Hepatocyte (in vitro differentiated cells): ENCODE measurements at places on chromosomes 6 and 20.

DNA sequence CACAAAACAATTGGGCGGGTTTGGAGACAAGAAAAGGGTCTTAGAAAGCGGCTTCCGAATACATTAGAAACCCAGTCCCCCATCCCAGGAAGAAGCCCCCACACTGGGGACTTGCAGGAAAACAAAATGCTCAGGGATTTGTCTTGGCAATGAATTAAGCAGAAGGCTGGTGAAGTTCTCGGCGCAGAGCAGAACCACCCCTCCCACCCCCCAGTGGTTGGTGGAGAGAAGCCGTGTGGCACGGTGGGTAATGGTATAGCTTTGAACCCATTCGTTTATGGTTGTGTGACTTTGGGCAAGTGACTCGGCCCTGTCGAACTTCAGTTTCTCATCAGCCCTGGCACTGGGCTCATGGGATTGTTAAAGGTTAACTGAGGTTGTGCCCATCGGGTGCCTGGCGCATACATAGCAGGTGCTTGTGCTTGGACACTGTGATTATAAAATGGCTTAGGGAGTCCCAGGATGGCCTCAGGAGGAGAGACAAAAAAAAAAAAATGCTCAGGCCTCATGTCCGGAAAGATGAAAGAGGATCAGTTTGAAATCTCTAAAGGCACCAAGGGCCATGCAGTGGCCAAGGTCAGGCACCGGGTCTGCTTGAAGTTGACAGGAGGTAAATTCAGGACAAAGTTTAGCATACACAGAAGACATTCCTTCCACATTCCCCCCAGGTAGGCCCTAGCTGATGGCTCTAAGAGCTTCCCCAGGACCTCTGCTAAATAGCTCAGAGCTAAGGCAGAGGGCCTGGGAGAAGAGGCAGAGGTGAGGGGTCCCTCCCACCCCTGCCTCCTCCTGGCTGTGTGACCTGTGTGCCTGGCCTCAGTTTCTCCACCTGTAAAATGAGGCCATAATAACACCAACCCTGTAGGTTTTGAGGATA, 120.1 kb upstream of the PTPN1 start:
- no peaks in the 10 kb centered on the region for H3K36me3 ChIP-seq
- H3K4me1 ChIP-seq, result peaks cover 14% of the 10 kb centered on the region
- DNase-seq, result no peak
- no peak overlapping the region for H3K4me3 ChIP-seq
- no peak overlapping the region for H3K27ac ChIP-seq
- no peaks in the 10 kb centered on the region for H3K27me3 ChIP-seq

DNA sequence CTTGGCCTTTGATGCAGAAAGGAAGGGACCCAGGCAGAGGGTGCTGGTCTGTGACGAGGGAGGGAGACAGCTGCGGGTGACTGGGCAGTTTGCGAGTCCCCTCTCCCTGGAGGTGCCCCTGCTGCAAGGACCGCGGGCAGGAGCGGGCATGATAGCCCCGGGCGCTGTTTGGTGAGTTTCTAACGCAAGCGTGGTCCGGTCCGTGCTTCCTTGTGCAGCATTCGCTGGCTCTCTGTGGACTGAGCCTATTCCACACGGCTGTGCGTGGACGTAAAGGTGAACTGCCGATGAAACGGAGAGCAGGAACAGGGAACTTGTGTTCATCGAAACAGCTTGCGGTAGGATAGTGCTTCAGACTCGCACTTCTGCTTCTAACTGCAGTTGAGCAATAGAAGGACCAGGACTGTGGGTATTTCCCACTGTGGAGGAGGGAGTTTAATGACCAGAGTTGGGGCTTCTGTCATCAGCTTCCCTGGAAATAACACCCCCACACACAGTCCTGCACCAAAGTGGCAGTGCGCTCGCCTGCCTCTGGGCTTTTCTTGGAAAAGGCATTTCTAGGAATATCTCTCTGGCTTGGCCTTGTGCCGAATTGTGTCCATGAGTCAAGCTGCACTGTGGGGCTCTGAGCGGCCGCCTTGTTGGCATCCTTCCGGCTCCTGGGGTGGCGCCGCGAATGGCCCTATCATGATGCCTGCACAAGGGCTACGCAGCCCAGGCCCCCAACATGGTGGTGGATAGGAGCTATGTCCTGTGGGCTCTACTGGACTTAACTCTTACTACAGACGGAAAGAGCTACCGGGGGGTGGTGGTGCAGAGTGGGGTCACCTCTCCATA, 48.9 kb downstream of the DUSP22 start:
- H3K36me3 ChIP-seq, result no peaks in the 10 kb centered on the region
- H3K4me1 ChIP-seq, result no peaks in the 10 kb centered on the region
- H3K4me3 ChIP-seq, result no peak overlapping the region
- DNase-seq, result no peak

DNA sequence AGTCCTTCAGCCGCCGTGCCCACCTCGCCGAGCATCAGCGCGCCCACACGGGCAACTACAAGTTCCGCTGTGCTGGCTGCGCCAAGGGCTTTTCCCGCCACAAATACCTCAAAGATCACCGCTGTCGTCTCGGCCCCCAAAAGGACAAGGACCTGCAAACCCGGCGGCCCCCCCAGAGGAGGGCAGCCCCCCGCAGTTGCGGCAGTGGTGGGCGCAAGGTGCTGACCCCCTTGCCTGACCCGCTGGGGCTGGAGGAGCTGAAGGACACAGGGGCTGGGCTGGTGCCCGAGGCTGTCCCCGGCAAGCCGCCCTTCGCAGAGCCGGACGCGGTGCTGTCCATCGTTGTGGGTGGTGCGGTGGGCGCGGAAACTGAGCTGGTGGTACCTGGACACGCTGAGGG, 20.1 kb upstream of the CHMP4B start:
- peaks cover 19% of the 10 kb centered on the region for H3K4me1 ChIP-seq
- no peaks in the 10 kb centered on the region for H3K27me3 ChIP-seq
- H3K4me3 ChIP-seq, result no peak overlapping the region

DNA sequence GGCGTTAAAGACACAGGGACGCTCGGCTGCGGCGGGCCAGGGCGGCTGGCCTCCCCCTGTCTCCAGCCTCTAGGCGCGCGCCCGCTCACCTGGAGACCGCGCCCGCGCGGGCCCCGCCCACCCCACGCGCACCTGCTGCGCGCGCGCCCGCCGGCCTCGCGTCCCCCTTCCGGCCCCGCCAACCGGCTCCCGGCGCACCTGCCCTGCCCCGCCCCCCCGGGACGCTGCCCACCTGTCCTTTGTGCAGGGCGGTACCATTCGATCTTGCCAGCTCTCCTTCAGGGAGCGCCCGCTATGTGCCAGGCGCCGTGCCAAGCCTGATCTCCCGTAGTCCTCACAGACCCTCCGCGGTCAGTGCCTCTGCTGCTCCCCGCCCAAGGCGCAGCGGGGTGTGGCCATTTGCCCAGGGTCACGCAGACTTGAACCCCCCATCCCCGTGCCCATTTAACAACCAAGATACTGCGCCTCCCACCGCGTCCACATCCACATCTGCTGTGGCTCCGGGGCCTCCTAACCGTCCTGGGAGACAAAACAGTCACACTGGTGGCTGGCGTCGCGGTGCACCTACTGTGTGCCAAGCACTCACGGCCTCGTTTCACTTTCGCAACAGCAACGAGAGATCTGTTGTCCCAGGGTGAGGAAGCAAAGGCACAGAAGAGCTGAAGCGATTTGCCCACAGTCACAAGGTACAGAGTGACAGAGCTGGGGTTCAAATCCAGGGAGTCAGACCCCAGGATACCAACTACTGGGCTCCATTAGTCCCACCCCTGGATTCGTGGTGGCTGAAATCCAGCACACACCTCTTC, 48.1 kb downstream of the NOL4L start:
- no peaks in the 10 kb centered on the region for H3K36me3 ChIP-seq
- H3K27ac ChIP-seq, result peak overlapping the region; percentile 75
- peak; percentile 89 for DNase-seq
- peak overlapping the region; percentile 46 for H3K4me3 ChIP-seq
- no peaks in the 10 kb centered on the region for H3K27me3 ChIP-seq
- H3K4me1 ChIP-seq, result peaks cover 40% of the 10 kb centered on the region

DNA sequence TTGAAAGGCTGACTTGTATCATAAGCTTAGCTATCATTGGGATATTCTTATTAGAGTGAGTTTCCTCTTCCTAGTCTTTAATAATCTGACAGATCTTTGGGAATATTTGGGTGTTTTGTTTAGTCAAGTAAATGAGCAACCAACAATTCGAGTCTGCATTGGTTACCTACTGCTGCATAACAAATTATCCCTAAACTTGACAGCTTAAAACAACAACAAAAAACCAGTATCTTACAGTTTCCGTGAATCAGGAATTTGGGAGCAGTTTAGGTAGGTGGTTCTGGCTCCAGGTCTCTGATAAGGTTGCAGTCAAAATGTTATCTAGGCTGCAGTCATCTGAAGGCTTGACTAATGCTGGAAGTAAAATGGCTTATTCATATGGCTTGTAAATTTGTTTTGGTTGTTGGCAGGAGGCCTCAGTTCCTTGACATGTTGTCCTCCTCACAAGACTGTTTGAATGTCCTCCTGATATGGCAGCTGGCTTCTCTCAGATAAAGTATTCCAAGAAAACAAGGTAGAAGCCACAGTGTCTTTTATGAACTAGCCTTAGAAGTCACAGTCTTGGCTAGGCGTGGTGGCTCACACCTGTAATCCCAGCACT, 7.2 kb downstream of the GTF3C6 start:
- H3K4me1 ChIP-seq, result no peaks in the 10 kb centered on the region
- DNase-seq, result no peak
- H3K27me3 ChIP-seq, result no peaks in the 10 kb centered on the region
- H3K36me3 ChIP-seq, result no peaks in the 10 kb centered on the region
- H3K27ac ChIP-seq, result no peak overlapping the region

GRCh38 chr20:17946572-17947473, 21.8 kb downstream of the SNX5 start:
- no peaks in the 10 kb centered on the region for H3K36me3 ChIP-seq
- H3K27ac ChIP-seq, result no peak overlapping the region
- no peak for DNase-seq
- H3K4me1 ChIP-seq, result no peaks in the 10 kb centered on the region
- H3K4me3 ChIP-seq, result no peak overlapping the region

DNA sequence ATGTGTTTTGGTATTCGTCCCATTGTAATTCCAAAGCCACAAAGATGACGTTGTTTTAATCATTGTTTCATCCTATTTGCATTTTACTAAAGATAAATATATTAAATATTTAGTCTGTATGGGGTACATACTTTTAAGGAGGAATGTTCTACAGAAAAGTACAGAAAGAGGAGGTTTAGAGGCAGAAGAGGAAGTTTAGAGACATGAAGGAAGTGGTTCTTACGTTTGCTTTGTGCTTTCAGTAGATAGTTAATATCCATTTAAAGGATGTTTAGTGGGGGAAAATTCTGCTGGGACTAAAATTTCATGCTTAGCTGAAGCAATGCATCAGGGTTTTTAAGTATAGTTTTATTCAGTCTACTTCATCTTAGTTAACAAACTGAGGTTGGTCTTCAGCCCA, 116.6 kb downstream of the CRYBG1 start:
- H3K27ac ChIP-seq, result no peak overlapping the region
- DNase-seq, result no peak
- no peaks in the 10 kb centered on the region for H3K27me3 ChIP-seq
- H3K36me3 ChIP-seq, result no peaks in the 10 kb centered on the region
- H3K4me3 ChIP-seq, result no peak overlapping the region
- H3K4me1 ChIP-seq, result no peaks in the 10 kb centered on the region

DNA sequence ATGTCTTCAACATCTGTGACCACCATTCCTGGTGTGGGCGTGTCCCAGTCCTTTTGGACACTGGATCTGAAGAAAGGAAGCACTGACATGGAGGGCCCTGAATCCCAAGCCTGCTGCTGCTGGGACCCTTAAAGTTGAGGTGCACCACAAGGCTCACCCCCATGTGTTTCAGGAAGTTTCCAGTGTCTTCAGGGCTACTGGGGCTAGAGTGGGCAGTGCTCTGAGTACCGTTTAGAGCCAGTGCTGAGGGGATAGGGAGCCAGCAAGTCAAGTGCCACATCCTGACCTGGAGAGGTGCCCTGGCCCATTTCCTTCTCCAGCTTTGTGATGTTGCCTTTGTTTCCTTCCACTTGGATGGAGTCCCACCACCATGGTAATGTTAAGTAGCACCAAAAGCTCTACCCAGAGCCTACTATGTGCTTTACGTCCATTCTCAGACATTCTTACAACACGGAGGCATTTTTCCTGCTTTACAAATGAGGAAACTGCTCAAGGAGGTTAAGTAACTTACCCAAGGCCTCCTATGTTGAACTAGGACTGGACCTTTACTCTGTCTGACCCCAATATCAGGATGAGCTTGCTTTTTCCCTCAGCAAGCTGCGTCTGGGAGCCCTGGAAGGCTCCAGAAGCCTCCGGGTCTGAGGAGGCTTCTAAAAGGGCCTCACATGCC, 552 bp upstream of the DEF6 start:
- no peaks in the 10 kb centered on the region for H3K27me3 ChIP-seq
- H3K4me3 ChIP-seq, result no peak overlapping the region
- H3K36me3 ChIP-seq, result no peaks in the 10 kb centered on the region
- peak overlapping the region; percentile 11 for H3K27ac ChIP-seq
- DNase-seq, result no peak

DNA sequence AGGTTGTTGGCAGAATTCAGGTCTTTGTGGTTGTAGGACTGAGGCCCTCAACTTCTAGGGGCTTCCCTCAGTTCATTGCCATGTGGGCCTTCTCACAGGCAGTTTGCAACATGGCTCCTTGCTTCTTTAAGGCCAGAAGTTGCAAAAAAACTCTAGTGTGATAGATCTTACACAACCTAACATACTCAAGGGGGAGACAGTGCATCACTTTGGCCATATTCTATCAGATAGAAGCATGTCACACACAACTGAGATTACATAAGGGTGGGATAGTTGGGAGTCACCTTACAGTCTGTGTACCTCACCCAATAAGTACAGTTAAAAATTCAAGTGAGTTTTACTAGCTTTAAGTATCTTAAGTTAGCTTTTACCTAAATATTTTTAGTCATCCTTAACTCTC, 1.6 kb downstream of the SIRPD start:
- H3K4me3 ChIP-seq, result no peak overlapping the region
- no peaks in the 10 kb centered on the region for H3K4me1 ChIP-seq
- no peaks in the 10 kb centered on the region for H3K36me3 ChIP-seq
- H3K27me3 ChIP-seq, result no peaks in the 10 kb centered on the region
- H3K27ac ChIP-seq, result no peak overlapping the region

DNA sequence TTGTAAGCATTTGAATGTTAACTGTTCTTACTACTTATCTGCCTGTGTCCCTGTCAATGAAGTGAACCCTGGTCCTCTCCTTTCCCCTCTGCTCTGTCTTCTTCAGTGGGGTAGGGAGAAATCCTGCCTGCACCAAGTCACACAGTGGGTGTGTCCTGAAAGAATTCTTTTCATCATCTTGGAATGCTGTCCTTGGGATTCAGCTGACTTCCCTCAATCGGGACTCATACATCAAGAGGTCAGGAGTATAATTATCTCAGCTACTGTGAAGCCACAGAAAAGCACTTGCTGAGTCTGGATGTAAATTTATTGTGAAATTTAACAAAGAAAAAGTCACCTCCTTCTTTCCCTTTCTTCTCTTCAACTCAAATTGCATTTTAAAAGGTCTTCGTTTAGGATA, 328.5 kb downstream of the SOX4 start:
- peaks cover 3% of the 10 kb centered on the region for H3K4me1 ChIP-seq
- H3K27ac ChIP-seq, result peak overlapping the region; percentile 50
- no peaks in the 10 kb centered on the region for H3K36me3 ChIP-seq
- H3K27me3 ChIP-seq, result no peaks in the 10 kb centered on the region
- no peak overlapping the region for H3K4me3 ChIP-seq
